NCI-H2029 (cell line): ENCODE measurements at places on chromosomes 6 and 20.

DNA sequence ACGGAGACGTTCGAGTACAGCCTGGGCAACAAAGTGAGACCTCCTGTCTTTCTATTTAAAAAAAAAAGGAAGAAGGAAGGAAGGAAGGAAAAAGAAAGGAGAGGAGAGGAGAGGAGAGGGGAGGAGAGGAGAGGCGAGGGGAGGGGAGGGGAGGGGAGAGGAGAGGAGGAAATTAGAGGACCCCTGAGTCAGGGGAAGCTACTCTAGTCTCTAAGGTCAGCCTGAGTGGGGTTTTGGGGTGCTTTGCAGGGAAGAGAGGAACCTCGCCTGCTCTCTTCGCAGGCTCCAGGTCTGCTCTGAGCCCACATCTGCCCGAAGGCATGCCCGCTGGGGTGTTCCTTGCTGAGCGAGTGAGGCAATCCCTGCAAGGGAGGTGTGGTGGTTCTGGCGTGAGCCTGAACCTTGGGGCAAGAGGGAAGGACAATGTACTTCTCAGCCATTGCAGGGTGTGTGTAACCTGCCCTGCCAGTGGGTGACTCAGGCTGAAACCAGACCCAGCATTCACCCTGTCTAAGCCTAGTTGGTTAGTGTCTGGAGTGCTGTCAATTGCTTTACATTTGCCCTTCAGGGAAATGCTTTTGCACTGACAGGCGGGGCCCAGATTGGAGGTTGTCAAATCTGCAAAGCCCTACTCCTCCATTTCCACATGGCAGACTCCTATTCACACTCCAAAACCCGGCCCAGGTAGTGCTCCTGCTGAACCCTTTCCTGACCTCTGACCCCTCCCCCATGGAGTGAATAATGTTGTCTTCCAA is 15.3 kb upstream of the MMP9 start:
- DNase-seq = no peak

DNA sequence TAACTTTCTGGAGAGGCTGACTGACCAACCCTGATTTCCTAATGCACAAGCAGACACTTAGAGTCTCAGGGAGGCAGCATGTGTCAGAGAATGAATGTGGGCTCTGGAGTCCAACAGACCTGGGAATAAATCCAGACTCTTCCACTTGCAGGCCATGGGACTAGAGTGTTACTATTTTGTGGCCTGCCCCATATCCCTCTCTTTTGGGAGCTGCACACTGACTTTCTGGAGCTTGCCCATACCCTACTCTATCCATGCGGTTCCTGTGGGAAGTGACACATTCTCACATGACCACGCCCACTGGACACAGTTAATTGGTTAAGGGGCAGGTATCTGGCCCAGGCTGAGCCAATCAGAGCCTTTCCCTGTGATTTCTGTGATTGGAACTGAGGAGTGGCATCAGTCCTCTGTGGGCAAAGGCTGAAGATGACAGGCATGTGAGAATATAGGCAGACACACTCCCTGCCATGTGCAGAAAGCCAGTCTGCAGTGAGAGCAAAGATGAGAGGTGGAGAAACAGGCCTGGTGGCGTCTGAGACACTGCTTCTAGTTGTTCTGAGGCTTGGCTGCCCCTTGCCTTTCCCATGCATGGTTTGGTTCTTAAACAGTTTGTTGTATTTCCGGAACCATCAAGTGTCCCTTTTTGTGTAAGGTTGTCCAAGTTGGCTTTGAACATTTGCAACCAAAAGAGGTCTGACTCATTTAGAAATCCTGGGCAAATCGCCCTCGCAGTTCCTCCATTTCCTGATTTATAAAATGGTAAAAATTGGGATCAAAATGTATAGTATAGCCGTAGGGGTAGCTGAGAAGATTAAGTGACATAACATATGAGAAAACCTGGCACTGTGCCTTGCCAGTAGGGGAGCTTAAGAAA is 125.6 kb downstream of the CDC5L start:
- DNase-seq = no peak

DNA sequence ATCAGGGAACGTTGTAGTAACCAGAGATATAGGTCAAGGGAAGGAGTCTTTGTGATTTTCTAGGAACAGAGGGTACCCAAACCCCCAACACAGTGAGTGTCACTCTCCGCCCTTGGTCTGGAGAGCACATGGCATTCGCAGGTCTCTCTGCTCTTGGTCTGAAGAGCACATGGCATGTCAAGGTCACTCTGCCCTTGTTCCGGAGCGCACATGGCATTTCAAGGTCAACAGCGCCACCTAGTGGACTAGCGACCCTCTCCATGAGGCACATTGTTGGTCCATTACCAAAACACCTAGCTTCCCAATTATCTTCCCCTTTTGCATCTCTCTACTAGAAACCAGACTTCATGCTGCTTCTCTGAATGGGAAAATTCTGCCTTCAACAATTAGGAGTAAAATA is 260.0 kb downstream of the C6orf118 start:
- DNase-seq = peak; percentile 19

GRCh38 chr6:128493877-128494276 is 26.5 kb downstream of the PTPRK start:
- no peak for DNase-seq

DNA sequence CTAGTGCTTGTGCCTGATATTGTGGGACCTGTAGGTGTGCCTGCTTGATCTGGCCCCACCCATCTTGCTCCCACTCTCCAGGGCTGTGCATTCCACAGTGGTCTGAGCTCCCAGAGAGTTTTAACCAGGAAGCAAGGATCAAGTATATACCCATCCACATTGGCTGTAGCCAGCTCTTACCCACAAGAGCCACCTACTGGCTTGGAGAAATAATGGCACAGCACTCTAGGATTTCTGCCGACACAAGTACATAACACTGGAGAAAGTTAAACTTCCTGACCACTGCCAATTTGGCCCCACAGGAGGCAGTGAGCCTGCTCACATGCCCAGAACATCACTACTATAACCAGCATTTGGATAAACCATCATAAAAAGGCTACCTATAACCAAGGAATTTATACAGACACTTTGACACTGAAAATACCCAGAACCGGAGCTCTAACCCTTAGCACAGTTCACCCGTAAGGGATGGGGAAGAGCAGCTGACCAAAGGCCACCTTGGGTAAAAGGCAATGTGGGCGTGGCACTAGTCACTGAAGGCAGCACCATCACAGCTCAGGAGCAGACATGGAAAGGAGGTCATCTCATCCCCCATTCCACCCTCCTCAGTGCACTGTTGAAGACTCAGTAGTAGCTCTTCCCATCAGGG is 440.4 kb downstream of the BTBD3 start:
- DNase-seq = no peak

DNA sequence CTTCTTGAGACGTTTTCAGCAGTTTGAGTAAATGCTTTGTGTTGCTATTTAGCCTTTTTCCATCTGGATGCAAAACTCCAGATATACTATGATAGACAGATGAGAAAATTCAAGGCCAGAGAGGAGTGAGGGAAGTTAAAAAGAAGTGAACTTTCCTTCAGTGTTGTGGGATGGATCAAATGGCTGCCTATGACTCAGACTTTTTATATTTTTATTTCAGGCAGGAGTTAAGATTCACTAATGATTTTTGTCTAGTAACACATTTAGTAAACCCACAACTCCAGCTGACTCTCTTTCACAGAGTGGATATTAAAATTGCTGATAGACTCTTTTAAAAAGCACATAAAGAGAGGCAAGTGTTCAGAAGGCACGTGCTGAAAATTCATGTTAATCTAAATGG is 23.2 kb upstream of the PTCHD4 start:
- DNase-seq = no peak
